Keratinocyte (primary cell): ENCODE measurements at places on chromosomes 13 and 19.

- DNase-seq: no peak
Observed at GRCh38 chr13:30042891-30043630, 192.6 kb upstream of the UBL3 start.

DNA sequence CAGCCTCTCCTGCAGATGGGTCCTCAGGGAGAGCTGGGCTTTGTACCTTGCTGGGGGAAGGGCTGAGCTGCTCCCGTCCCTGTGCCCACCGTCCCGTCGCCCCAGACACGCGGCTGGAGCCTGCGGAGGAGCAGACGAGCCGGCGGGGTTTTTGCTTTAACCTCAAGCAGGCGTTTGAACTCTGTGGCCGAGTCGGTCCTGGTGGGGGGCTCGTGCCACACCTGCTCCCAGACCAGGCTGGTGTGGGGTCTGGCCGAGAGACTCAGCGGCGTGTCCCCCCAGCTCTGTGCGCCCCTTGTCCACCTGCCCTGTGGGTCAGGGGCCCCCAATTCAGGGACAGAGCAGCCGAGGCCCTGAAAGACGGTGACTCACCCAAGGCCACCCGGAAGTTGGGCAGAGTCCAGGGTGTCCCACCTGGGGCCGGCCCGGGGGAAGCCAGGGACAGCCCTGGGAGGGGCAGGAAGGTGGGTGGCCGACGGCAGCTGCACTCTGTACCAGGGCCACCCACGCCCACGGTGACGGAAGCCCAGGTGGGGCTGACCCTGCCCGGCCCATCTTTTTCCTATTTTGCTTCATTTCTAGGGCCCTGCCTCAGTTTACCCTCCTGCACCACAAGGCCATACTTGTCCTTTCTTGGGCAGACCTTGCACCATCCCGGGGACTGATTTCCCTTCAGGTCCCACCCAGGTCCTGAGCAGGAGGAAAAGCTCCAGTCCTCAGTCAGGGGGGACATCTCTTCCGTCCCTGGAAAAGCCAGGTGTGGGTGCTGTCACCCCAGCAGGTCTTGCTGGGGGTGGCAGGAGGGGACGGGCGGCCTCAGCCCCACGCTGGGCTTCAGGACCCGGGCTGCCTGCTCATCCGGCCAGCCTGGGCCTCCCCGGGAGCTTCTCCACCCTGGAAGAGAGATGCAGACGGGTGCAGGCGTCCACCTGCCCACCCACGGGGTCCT, 5.3 kb downstream of the EFNA2 start:
- no peak for DNase-seq

GRCh38 chr19:51121257-51121656, 3.4 kb upstream of the SIGLEC9 start:
- DNase-seq: no peak

DNA sequence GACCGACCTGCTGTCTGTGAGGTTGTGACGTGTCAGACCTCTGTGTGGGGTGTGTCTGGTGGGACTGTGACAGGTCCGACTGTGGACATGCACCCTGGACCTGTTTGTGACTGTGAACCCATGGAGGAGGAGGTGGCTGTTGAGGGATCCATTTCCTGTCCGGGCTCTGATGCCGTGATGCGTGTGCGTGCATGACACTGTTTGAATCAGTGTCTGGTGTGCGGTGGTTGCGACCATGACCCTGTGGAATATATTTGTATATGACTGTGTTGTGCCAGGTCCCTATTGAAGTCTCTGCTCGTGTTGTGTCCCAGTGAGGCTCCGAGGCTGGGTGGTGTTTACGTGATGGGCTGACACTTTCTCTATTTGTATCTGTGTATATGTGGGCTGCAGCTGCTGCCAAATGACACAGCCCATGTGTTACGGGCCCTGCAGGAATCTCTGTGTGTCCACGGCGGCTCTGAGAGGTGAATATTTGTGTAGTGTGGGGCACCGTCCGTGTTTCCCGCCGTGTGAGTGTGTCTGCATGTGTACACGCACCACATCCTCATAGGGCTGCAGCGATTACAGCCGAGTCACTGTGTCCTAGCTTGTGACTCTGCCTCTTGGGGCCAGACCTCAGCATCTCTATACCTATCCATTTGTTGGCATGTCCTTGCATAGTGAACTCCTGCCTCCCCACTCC, 18.3 kb downstream of the CCDC97 start:
- no peak for DNase-seq

DNA sequence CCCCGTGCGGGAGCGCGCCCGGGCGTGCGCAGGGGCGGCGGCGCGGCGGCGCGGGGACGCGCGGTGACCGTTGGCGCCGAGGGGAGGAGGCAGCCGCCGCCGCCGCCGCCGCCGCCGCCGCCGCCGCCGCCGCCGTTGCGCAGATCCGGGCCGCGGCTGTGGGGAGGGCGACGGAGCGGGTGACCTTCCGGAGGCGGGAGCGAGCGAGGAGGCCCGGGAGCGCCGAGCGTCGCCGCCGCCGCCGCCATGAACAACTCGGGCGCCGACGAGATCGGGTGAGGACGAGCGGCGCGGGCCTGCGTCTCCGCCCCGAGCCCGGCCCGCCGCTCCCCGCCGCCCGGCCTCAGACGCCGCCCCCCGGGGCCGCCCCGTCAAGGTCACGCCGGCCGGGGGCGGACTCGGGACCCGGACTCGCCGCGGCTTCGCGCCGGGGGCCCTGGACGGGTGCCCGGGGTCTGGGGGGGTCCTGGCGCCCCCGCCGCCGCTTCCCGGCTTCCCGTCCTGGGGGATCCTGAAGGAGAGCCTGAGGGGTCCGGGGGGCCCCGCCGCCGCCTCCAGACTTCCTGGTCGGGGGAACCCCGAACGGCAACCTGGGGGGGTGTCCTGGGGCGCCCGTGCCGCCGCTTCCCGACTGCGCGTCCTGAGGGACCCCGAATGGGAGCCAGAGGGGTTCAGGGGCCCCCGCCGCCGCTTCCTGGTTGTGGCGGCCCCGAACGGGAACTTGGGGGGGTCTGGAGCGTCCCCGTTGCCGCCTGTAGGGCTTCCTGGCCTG, at the start of gene DAZAP1:
TSS of gene DAZAP1 (plus strand) at position 59 of the 772 bp plus-strand sequence. CDS start at position 247, 188 bp downstream.
- DNase-seq: no peak

DNA sequence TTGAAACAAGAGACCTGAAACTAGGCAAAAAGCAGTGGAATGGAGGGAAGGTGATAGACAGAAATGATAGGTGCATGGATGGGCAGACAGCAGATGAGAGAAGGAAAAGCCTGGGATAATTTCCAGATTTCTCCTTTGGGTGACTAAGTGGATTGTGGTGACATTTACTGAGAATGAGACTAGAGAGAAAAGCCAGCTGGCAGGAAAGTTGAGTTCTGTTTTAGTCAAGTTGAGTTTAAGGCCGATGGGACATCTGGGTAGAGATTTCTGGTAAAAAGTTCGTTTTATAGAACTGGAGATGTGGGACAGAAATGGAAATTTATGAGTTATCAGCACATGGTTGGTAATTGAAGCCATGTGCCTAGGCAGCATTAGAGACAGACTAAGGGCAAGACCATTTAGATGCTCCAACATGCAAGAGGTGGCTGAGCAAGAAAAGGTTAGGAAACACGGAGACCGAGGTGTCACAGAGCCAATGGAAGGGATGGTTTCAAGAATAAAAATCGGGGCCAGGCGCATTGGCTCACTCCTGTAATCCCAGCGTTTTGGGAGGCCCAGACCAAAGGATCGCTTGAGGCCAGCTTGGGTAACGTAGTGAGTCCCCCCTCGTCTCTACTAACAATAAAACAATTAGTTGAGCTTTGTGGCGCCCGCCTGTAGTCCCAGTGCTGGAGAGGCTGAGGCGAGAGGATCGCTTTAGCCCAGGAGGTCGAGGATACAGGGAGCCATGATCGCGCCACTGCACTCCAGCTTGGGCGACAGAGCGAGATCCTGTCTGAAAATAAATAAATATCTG, 9.6 kb upstream of the DGKH start:
- DNase-seq: no peak

DNA sequence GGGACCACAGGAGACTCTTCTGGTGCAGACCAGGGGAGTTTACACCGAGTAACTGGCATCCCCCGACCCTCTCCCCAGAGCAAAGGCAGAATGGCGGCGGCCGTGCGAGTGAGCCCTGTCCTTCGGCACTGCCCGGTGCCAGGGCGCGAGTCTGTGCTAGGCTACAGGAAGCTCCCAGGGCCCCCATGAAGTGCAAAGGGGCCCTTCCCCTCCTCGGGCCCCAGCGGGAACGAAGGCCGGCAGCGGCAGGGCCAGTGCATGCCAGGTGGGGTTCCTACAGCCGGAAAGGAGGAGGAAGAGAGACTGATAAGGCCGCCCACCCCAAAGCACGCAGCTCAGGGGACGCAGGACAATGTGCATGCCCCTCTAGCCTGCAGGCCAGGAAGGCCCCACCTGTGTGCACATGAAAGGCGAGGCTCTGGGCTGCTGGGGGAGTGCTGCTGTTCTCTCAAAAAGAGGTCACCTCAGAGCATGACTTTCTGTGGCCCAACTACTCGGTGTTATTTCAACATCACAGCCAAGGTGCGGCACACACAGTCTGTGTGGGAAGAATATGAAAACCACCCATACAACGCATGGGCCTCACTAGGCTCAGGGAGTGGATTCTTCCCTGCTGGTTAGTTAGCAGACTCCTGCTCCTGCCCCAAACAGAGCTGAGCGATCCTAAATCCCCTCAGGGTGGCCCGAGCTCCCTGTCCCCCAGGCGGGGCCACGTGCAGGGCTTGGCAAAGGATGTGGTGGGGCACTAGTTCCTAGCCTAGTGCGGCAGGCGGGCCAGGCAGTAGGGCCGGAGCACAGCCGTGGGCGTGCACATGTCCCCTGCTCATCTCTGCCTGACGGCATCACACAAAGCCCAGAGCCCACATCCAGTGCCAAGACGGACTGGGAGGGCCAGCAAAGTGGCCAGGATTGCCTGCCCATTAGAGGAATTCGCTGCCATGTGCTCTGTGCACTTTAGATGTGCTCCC, 28.4 kb upstream of the TIMM44 start:
- DNase-seq: no peak

DNA sequence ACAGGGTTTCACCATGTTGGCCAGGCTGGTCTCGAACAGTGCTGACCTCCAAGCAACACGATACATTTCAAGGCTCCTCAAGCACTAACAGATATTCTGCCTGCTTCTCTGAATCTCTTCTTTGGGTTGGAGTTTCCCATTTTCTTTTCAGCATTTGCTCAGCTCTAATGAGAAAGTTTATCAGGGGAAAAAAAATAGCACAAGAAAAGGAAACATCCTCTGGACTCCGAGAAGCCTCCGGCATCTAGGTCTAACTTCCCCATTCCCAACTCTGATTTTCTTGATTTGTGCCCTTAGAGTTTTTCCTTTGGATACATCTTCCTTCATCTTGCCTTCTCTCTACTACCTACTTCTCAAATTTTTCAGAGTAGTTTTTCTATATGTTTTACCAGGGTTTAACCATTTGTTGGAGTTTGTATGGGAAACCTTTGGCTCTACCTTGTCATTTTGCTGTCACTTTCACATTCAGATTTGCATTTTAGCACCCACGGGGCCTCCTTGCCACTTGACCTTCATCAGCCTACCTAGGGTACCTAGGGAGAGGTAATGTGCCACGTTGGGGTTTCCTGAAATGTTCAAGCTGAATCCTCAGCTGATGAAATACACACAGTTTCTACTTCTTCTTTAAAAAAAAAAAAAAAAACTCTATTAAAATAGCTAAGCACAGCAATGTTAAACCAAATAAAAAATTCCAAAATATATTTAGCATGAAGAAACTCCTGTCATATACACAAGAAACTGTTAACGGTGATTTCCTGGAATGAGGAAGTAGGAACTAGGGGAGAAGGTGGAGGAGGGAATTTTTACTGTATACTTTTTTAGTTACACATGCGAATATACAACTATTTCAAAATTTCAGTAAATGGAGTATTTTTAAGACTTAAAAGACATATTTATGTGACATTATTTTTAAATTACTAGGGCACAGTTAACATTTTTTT, 5.1 kb upstream of the USP12 start:
- no peak for DNase-seq

- DNase-seq: no peak
Observed at GRCh38 chr13:89953581-89953980, 1393.9 kb upstream of the MIR17HG start.

DNA sequence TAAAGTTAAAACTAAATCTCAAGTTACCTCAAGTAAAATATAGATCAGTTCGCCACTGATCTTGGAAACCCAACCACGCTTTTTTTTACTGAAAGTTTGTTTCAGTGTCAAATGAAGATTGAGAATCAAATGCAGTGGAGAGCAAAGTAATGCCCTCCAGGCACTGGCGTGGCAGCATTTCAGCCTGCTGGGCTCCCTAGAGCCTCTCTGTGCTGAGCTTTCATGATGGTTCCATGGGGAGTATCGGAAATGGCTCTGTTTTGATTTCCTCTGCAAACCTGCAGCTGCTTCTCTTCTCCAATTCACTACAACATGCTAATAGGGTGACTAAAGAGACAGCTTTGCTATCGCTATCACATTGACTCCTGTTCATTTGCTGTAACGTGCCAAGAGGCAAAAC, 141.6 kb downstream of the FGF14 start:
- no peak for DNase-seq
